Thoracic aorta (tissue), 2 donors: ENCODE measurements at places on chromosomes 5 and 9. TPM values are rescaled to one million over a fixed set of nuclear protein-coding genes. Genes with fewer than 3 reads are reported as not detected.

MLANA gene
- total RNA-seq, result not detected

DNA sequence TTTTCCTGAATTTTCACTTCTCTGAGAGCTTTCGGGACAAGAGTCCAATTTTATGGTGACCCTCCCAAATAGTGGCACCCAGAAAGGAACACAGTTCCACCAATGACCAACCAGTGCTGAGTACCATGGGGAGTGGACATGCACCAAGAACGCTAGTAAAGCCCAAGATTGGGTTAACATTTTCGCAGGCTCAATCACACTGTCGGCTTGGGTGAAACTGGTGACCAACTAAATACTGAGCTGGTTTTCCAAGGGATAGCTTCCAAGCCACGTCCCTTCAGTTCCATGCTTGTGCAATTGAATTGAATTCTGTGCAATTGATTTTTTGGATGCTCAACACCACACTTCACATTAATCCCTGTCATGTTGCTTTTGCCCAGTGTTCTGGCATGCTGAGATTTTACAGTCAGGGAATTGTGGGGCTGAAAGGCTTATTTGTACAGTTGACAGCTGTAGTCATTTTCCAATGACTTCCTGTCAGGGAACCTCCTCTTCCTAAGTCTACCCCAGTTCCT lies 37.6 kb upstream of the TRMT10B start:
- no peaks in the 10 kb centered on the region for H3K27me3 ChIP-seq
- no peak overlapping the region for H3K27ac ChIP-seq
- no peaks in the 10 kb centered on the region for H3K4me1 ChIP-seq
- H3K4me3 ChIP-seq, result no peak overlapping the region

FAM169A gene
- 1.1 TPM for total RNA-seq

GRCh38 chr5:135719428-135720063 lies 114.9 kb upstream of the SLC25A48 start:
- DNase-seq, result no peak
- no peak overlapping the region for H3K4me3 ChIP-seq
- no peaks in the 10 kb centered on the region for H3K36me3 ChIP-seq
- H3K27ac ChIP-seq, result no peak overlapping the region
- no peaks in the 10 kb centered on the region for H3K4me1 ChIP-seq

ADGRV1 gene
- not detected for total RNA-seq

GRCh38 chr5:113017881-113018635 lies 41.5 kb downstream of the DCP2 start:
- DNase-seq, result no peak
- no peaks in the 10 kb centered on the region for H3K4me1 ChIP-seq
- no peak overlapping the region for H3K4me3 ChIP-seq
- no peak overlapping the region for H3K27ac ChIP-seq
- no peaks in the 10 kb centered on the region for H3K27me3 ChIP-seq

- no peak overlapping the region for H3K4me3 ChIP-seq
- H3K36me3 ChIP-seq, result no peaks in the 10 kb centered on the region
- no peaks in the 10 kb centered on the region for H3K27me3 ChIP-seq
- no peak for DNase-seq
- H3K27ac ChIP-seq, result no peak overlapping the region
Measured at GRCh38 chr5:66540078-66540477, 56.1 kb upstream of the MAST4 start.

KCNV2 gene
- total RNA-seq, result not detected

GRCh38 chr5:60541980-60542379 lies 158.0 kb downstream of the DEPDC1B start:
- no peak overlapping the region for H3K4me3 ChIP-seq
- H3K27ac ChIP-seq, result peak overlapping the region; percentile 77

DNA sequence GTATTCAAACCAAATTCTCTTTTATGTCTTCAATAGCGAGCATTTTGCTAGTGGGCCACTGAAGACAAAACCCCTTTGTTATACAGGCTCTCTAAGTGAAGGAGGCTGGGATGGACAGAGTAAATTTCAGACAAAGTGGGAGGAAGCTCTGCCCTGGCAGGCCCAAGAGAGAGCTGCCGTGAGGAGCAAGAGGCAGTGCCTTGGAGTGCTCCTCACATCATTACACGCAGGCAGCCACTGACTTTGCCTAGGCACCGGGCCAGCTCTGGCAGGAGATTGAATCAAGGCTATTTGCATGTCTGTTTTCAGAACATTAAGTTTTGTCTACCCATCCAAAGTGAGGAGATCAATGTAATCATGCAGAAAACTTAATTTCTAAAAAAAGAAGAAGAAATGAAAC lies 167.7 kb downstream of the CCDC192 start:
- H3K27ac ChIP-seq, result peak overlapping the region; percentile 45
- H3K4me3 ChIP-seq, result peak overlapping the region; percentile 19
- no peaks in the 10 kb centered on the region for H3K36me3 ChIP-seq
- H3K27me3 ChIP-seq, result no peaks in the 10 kb centered on the region

- H3K27me3 ChIP-seq, result no peaks in the 10 kb centered on the region
- H3K4me3 ChIP-seq, result no peak overlapping the region
- H3K27ac ChIP-seq, result no peak overlapping the region
Measured at GRCh38 chr9:15944341-15944740, 391.5 kb downstream of the CCDC171 start.

PDLIM4 gene
- total RNA-seq, result 81.0 TPM

- DNase-seq, result no peak
- no peak overlapping the region for H3K27ac ChIP-seq
- H3K4me3 ChIP-seq, result no peak overlapping the region
- H3K4me1 ChIP-seq, result no peaks in the 10 kb centered on the region
- H3K36me3 ChIP-seq, result no peaks in the 10 kb centered on the region
Measured at GRCh38 chr5:40672425-40672824, 7.3 kb upstream of the PTGER4 start.

C7 gene
- total RNA-seq, result 99.5 TPM

- no peak overlapping the region for H3K4me3 ChIP-seq
- no peaks in the 10 kb centered on the region for H3K36me3 ChIP-seq
- no peak overlapping the region for H3K27ac ChIP-seq
- DNase-seq, result no peak
- H3K27me3 ChIP-seq, result no peaks in the 10 kb centered on the region
- no peaks in the 10 kb centered on the region for H3K4me1 ChIP-seq
Measured at GRCh38 chr5:41522193-41522786, 11.9 kb upstream of the PLCXD3 start.

DNA sequence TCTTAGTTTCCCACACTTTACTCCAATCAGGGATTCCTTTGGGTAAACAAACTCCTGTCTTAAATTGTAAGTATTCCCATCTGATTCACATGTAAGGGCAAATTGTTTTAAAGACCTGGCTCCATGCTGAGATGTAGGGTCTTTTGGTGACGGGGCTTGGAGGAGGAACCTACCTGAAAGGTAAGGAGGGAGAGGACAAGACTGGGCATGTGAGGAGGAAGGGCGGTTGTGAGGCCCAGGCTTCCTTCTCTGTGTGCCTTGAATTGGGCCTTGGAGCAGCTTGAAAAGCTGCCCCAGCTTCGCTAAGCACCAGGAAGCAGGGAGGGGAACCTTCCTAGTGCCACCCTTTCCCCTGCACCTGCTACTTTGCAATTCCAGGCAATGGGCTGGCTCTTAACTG lies 86.8 kb downstream of the C9orf152 start:
- no peak overlapping the region for H3K27ac ChIP-seq
- DNase-seq, result no peak
- no peaks in the 10 kb centered on the region for H3K27me3 ChIP-seq
- H3K4me3 ChIP-seq, result no peak overlapping the region
- peaks cover 13% of the 10 kb centered on the region for H3K4me1 ChIP-seq

C5orf52 gene
- total RNA-seq, result not detected

- peaks cover 4% of the 10 kb centered on the region for H3K36me3 ChIP-seq
- no peaks in the 10 kb centered on the region for H3K4me1 ChIP-seq
- no peak overlapping the region for H3K4me3 ChIP-seq
- DNase-seq, result no peak
- H3K27me3 ChIP-seq, result no peaks in the 10 kb centered on the region
Measured at GRCh38 chr5:68305223-68305870, 89.8 kb downstream of the PIK3R1 start.

- no peaks in the 10 kb centered on the region for H3K36me3 ChIP-seq
- H3K27ac ChIP-seq, result no peak overlapping the region
- H3K4me3 ChIP-seq, result no peak overlapping the region
- H3K27me3 ChIP-seq, result no peaks in the 10 kb centered on the region
Measured at GRCh38 chr5:129051283-129051682, 43.3 kb upstream of the ISOC1 start.

GRCh38 chr9:124386201-124386600 lies 29.0 kb downstream of the PSMB7 start:
- peaks cover 4% of the 10 kb centered on the region for H3K4me1 ChIP-seq
- H3K36me3 ChIP-seq, result peaks cover 8% of the 10 kb centered on the region
- no peaks in the 10 kb centered on the region for H3K27me3 ChIP-seq
- H3K27ac ChIP-seq, result no peak overlapping the region
- DNase-seq, result no peak
- H3K4me3 ChIP-seq, result no peak overlapping the region

DNA sequence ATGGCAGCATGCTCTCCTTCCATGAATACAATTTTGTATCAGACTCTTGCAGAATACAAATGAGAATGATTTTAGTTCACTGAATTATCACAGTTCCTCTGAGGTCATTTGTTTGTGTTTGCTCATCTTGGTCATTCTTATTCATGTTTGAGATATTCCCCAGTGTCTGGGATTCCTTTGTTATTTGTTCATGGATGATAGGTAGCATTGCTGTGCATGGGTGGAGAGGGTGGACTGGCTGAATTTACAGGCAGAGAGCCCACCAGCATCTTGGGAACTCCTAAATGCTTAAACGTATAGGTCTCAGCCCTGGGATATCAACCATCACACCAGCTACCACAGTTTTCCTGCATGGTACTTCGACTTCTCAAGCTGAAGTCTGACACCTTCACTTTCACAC lies 459.8 kb downstream of the CCDC171 start:
- H3K4me3 ChIP-seq, result no peak overlapping the region
- DNase-seq, result no peak
- H3K4me1 ChIP-seq, result no peaks in the 10 kb centered on the region
- H3K27ac ChIP-seq, result no peak overlapping the region
- no peaks in the 10 kb centered on the region for H3K27me3 ChIP-seq
- H3K36me3 ChIP-seq, result no peaks in the 10 kb centered on the region

TAF11L10 gene
- not detected for total RNA-seq

PCDHGA5 gene
- 12.5 TPM for total RNA-seq

FAM13B gene
- total RNA-seq, result 65.1 TPM

TLR4 gene
- 94.5 TPM for total RNA-seq

DNA sequence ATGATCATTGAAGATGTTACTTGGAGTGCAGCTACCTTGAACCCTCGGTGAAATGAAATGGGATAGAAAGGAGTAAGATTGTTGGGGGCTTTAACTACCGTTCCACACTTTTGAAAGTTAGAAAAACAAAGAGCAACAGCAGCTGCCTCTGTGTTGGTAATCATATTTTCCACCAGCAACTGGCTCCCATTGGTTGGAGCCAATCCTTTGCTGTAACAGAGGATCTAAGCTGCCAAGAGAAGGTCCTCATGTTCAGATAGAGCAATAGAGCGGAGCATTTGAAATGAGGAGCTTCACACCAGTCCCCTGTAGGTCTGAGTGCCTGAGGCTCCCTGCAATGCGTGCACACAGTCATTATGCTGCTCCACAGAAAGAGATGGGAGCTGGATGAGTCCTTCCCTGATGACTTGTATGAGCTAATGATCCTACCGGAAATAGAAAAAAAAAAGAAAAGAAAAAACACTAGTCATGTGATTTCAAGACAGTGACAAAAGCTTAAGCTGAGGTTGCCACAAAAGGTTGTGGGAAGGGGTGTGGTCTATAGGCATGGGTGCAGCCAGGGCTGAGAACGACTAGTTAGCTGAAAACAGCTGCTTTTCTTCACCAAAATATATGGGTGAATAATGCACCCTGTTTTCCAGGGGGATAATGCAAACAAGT lies 300.7 kb downstream of the MLLT3 start:
- no peaks in the 10 kb centered on the region for H3K4me1 ChIP-seq
- no peak overlapping the region for H3K27ac ChIP-seq
- no peaks in the 10 kb centered on the region for H3K27me3 ChIP-seq
- no peaks in the 10 kb centered on the region for H3K36me3 ChIP-seq

DNA sequence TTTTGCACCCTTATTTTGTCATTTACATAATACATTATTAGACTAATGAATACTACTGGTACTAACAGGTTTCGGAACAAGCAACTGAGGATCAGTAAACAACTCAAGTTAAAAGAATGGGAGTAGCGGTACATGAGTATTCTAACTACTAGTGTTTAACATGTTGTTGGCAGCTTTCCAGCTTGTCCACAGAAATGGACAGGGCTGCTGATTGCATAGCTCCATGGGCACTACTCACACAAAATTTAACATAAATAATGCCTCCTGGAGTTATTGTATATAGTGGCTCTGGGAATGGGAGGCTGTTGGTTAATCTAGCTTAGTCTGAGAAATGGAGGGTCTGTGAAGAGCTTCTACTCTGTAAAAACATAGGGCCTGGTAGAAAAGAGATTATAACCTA lies 6.7 kb downstream of the NCBP1 start:
- no peak overlapping the region for H3K27ac ChIP-seq
- no peak for DNase-seq
- peaks cover 8% of the 10 kb centered on the region for H3K36me3 ChIP-seq
- no peak overlapping the region for H3K4me3 ChIP-seq
- H3K4me1 ChIP-seq, result peaks cover 10% of the 10 kb centered on the region

DNA sequence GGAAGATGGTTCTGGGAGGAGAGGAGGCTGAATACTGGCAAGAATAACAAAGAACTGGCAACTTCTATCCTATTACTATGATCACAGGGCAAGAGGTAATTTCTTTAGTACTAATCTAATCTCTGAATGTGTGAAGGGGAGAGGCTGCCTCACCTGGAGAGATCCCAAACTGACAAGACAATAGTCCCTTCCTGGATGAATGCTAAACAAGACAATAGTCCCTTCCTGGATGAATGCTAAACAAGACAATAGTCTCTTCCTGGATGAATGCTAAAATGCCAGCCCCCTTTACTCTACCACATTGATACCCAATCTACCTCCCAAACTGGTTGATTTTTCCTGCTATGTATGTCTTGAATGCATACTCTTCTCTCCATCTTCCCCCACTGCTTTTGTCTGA lies 145.2 kb downstream of the SIL1 start:
- no peak for DNase-seq
- peaks cover 6% of the 10 kb centered on the region for H3K4me1 ChIP-seq
- H3K4me3 ChIP-seq, result no peak overlapping the region
- no peaks in the 10 kb centered on the region for H3K36me3 ChIP-seq
- no peaks in the 10 kb centered on the region for H3K27me3 ChIP-seq

GRCh38 chr9:133634081-133634691 lies 2.0 kb upstream of the DBH start:
- no peak overlapping the region for H3K27ac ChIP-seq
- H3K4me1 ChIP-seq, result no peaks in the 10 kb centered on the region
- H3K27me3 ChIP-seq, result no peaks in the 10 kb centered on the region
- no peak for DNase-seq
- H3K4me3 ChIP-seq, result no peak overlapping the region
- H3K36me3 ChIP-seq, result no peaks in the 10 kb centered on the region

DNA sequence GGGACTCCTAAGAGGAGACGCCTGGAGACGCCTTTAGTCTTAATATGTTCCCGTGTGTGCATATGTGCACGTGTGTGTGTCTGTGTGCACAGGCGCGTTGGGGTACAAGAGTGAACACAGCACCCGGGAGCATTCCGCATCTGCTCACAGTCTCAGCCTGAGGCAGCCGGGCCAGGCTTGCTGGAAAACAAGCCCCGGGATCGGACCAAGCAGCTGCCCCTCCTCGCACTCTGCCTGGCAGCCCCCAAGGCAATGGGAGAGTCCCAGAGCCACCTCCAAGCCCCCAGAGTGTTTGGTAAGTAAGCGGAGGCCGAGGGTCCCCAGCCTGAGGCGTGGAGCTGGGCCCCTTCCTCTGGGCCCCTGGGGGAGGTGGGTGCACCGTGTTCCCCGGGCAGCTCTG lies 27.3 kb upstream of the UBAC1 start:
- H3K27me3 ChIP-seq, result no peaks in the 10 kb centered on the region
- peaks cover 26% of the 10 kb centered on the region for H3K4me1 ChIP-seq
- no peak overlapping the region for H3K4me3 ChIP-seq
- no peak overlapping the region for H3K27ac ChIP-seq
